Activated T-cell treated with anti-CD3 and anti-CD28 coated beads for 1 hour (primary cell): ENCODE measurements at places on chromosomes 4 and X.

DNA sequence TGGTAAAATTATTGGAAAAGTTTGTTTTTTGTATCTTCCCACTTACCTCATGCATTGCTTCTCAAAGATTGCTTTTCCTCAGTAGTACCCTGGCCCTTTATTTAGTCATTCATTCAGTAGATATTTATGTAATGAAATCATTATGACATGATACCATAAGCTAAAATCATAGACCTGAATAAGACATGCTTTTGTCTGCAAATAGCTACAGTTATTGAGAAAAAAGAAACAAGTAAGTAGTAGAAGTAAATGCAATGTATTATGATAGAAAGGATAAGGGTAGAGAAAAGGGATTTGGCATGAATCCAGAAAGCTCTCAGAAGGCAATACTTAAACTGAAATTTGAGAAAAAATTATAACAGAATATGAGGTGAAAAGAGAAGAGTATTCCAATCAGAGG lies 352.5 kb downstream of the GPM6A start:
- no peak for DNase-seq

GRCh38 chr4:147134536-147135210 lies 189.0 kb upstream of the TTC29 start:
- no peak for DNase-seq

- no peak for DNase-seq
Observed at GRCh38 chr4:85842540-85842939, 367.6 kb downstream of the ARHGAP24 start.

DNA sequence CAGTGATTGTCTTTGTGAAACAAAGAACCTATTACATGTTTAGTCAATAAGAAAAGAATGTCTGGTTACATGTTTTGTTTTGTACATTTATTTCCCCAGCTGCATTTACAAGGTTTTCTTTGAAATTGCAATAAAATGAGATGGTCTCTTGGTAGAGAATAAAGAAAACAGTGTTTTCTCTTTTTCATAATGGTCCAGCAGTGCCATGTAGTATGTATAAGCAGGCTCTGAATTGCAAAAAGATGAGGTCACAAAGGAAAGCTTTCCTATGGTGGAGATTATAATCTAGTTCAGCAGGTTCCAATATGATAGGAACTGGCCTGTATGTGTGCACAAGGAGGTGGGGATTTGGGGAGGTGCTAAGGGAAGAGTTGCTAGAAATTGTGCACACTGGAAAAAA lies 1417.3 kb downstream of the STIM2 start:
- DNase-seq = no peak

DNA sequence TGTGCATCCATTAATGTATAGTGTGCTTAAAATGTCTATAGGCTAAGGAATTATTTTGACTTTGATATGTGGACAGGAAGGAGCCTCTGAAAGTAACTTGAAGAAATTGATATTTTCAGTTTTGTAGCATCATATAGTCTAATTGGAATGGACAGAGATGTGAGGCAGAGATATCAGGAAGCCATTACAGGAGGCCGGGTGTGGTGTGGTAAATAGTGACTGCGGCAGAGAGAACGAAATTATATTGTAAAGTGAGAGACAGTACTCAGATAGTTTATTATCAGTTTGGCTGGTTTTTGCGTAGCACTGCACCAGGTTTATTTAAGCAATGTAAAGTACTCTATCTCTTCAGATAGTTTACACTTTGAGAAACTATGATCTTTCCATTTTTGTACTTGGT lies 98.5 kb downstream of the RAP1GDS1 start:
- no peak for DNase-seq

DNA sequence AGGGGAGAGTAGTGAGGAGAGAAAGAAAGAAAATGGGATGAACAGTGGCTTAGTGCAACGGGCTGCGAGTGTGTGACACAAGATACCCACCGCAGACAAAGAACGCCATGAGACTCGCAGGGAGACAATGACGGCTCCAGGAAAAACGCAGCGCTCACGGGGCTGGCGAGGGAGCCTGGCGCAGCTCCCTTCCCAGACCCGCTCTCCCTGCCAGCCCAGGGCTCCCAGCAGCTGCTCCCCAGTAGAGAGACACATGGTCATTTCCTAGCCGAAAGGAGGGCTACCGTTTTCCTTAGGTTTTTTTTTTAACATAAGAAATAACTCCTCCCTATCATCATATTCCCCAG lies 149.5 kb downstream of the MAML3 start:
- DNase-seq = no peak

DNA sequence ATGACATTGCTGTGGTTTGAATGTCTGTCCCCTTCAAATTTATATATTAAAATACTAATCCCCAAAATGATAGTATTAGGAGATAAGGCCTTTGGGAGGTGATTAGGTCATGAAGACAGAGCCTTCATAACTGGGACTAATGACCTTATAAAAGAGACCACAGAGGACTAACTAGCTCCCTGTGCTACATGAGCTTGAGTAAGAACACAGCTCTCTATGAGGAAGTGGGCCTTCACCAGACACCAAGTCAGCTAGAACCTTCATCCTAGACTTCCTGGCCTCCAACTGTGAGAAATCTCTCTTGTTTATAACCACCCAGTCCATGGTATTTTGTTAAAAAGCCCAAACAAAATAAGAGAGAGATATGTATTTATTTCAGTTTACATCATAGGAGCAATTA lies 242.2 kb upstream of the CTSO start:
- DNase-seq = no peak

GRCh38 chr4:148914301-148914700 lies 472.1 kb upstream of the NR3C2 start:
- DNase-seq = no peak

GRCh38 chr4:122909683-122910082 lies 12.7 kb downstream of the NUDT6 start:
- DNase-seq = no peak

- DNase-seq = no peak
Observed at GRCh38 chrX:139834879-139835278, 98.0 kb downstream of the ATP11C start.

DNA sequence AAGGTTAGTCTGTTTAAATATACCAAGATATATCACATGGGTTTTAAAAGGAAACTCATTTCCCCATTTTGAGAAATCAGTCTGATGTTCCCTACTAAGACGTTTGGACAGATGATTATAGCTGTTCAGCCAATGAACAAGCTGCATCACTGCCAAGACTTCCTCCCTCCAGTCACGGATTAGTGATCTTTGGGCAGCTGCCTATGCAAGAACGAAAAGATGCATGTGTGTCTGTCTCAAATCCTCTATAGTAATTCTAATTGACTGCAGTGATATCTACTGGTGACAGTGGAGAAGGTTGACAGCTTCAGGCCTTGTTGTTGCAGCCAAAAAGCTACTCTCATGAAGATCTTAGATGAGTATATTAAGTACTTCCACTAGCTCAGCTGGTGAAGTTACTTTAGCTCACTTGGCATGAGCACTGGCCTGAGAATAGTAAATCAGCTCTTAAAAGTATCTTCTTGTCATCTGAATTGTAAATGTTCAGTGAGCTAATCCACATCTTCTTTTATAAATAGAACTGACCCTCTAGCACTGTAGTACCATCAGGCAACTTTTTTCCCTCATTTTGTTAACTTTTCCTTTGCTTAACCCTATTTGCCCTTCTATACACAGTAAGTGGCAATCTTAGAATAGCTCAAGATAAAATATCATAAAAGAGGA lies 134.5 kb upstream of the PCDH10 start:
- DNase-seq = no peak

- DNase-seq = no peak
Observed at GRCh38 chr4:25547343-25547742, 108.3 kb upstream of the SLC34A2 start.

- DNase-seq = no peak
Observed at GRCh38 chr4:108052558-108053120, 63.0 kb downstream of the HADH start.

GRCh38 chr4:172517391-172517790 lies 651.2 kb upstream of the GALNT7 start:
- no peak for DNase-seq

DNA sequence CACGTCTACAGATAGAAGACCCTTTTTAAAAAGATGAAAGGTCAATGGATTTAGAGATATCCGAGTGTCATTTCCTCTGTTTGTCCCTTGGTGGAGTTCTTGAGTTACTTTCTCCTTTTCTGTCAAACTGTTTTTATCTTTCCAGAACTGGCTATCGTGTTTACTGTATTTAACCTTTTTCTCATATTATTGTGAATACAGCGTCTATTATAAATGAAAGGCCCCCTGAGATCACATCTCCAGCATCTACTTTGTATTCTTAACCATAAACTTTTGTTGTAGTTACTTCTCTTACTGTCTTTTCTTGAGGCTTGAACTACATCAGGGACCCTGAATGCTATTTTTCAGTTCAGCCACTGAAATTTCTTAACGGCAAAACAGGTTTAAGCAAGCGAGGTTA lies 4.0 kb upstream of the PCDH7 start:
- DNase-seq = no peak

DNA sequence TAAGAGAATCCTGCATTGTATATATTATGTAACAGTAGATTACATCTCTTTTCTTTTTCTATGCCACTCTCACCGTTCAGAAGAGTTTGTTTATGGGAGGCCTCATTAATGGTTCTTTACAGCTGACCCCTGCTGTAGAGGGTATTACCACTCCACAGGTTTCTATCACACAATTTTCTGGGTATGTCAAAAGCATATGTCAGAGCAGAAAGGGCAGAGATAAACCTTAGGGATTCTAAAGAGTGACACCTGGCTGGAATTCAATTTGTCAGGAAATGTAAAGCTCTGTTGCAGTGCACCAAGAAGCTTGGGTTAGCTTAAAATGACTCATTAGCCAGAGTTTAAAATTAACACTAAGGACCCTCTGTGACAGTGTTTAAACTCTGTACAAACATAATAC lies 658.7 kb downstream of the PCDH18 start:
- no peak for DNase-seq

GRCh38 chr4:153755186-153755585 lies 4.6 kb downstream of the RNF175 start:
- DNase-seq = no peak
